ENCODE measurements at places on chromosomes 5 and 9.

DNA sequence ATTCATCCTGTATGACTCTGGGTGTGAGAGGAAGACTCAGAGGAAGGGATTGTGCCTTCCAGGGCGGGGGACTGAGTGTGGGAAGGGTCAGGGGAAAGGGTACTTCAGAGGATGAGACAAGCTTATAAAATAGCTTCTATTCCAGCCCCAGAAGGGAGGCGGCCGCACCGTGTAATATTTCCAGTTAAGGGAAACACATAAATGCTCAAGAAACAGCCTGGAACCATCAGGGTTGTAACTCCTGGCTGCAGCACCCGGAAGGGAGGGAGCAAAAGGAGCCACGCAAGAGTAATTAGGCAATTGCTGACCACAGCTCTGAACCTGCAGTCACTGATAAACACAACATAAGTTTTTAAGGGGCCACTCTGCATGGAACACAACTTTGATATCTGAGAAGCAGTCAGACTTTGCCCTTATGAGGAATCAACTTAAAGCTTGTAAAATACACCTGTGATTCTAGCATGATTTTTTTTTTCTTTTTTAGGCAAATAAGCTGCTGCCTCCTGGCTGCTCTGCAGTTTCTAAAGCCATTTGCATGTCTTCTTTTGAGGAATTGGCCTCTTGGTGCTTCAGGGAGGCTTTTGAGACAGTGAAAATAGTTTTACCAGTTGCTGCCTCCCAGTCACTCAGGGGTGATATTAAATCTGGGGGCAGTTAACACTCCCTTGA is 382.7 kb downstream of the ENC1 start:
- no peak for DNase-seq

DNA sequence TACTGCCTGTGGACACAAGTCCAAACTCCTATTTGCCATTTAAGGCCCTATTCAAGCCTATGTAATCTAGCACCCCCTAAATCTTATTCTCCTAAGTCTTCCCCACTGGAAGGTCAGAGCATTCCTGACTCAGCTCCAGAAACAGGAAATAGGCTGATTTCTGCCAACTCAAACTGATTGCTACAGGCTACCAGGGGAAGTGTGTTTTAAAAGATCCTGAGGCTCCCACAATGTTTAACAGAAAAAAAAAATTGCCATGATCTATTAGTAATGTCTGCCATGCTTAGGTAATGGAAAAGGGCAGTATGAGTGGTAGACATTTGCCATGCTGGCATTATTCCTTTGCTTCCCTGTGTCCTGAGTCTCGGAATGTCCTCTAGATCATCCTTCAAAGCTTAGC is 65.8 kb upstream of the BRINP1 start:
- DNase-seq: no peak

- no peak for DNase-seq
These were observed 36.6 kb downstream of the CTNNA1 start for GRCh38 chr5:138789771-138790242.

DNA sequence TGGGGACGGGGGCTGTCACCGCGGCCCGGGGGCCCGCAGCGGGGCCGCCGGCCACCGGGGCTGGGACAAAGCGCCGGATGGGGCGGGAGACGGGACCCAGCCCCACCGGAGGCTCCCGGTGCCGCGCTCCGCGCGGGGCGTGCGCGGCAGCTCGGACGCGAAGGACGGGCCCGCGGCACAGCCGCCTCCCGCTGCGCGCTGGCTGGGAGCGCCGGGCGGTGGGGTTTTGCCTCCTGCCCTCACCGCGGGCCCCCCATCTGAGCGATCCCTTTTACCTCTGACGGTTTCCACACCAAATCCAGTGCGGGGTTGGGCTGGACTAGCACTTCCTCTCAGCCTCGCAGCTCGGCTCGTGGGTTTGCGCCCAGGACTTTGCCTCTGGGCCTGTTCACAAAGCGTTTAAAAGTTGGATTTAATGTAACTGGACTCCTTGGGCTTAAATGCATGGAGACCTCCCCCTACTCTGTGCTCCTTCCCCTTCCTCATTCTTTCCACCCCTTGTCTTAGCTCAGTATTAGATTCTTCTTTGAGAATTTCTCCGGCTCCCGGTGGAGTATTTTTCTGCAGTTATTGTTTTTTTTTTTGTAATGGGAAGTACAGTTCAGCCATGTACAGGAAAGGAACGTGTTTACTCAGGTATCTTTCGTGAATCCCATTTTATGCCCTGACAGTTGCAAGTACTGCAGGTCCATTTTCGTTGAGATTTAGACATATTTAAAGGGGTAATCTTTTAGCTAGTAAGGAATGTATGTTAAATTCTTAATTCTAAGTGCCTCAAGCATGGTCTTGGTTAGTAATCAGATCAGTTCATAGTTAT is 691 bp downstream of the FCHO2 start:
- DNase-seq: peak; percentile 9

- no peak for DNase-seq
These were observed 25.1 kb downstream of the PAEP start for GRCh38 chr9:135586601-135587109.

- DNase-seq: no peak
These were observed 41.9 kb downstream of the BNC2 start for GRCh38 chr9:16828340-16829281.

GRCh38 chr5:73351593-73351992 is 97.0 kb downstream of the FOXD1 start:
- no peak for DNase-seq

- DNase-seq: no peak
These were observed 782 bp downstream of the BICD2 start for GRCh38 chr9:92763721-92764380.

GRCh38 chr5:91297994-91298393 is 85.1 kb downstream of the ARRDC3 start:
- DNase-seq: no peak

DNA sequence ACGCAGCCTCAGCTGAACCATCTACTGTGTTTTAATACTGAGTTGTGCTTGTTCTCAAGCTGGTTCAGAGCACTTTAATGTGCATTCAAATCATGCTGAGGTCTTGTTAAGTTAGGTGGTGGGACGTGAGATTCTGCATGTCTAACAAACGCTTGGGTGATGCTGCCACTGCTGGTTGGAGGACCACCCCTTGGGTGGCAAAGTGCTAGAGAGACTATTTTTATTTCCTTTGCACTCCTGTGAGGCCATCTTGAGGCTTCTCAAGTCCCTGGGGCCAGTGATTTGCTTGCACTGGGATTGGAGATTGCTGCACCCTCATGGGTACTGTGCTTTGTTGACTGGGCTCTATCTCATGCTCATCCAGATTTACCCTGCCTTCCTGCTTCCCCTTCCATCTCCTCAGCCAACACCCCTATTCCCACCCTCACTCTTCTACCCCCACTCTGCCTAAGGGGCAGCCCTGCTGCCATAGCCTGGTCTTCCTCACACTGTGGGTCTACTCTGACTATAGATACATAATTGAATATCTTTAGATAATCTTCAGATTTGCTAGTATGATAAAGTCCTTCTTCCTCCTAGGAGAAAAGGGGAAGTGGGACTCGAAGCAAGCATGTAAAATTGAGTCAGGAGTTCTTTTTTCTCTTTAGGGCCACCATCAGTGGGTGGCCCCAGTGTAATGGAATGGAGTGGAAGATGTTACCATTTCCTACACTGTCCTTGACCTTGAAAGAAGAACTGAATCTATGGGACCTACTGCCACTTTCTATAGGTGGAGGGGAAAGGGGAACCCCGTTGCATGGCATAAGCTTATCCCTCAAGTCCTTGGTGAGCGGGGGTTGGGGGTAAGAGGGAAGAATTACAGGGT is 45.1 kb upstream of the SUB1 start:
- no peak for DNase-seq

GRCh38 chr5:171816666-171817065 is 31.0 kb downstream of the SMIM23 start:
- no peak for DNase-seq

- DNase-seq: no peak
These were observed 194.8 kb downstream of the HSPA4 start for GRCh38 chr5:133246376-133247150.

DNA sequence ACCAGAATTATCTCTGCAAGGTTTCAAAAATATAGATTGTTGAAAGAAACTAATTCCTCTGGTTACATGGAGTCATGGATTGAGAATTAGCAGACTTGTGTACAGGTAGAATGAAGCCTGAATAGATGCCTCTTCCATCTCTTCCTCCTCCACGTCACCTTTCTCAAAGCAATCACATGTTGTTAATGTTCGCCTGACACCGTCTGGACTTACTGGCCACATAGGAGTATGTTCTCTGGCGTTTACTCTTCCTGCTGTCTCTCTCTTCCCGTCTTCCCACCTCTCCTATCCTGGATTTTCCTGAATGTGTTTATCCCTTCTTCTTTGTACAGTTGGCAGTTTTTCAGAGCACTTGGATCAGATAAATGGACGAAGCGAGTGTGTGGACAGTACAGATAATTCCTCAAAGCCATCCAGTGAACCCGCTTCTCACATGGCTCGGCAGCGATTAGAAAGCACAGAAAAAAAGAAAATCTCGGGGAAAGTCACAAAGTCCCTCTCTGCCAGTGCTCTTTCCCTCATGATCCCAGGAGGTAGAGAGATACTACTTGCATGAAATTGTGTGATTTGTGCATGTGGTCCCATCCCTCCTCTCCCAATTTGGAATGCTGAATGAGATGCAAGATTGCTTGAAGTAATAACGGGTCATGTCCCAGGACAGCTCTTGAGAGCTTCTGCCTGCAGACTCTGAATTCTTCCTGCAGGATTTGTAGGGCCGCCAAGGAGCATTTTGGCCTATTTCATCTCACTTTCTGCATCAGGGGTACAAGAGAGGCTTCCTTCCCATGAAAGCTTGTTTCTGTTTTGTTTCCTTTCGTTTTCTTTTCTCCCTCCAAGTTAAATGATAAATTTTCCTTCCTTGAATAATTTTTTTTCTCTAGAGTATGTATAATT is 47.3 kb downstream of the CD180 start:
- no peak for DNase-seq

- no peak for DNase-seq
These were observed 1058.7 kb upstream of the ACO1 start for GRCh38 chr9:31325778-31326177.

DNA sequence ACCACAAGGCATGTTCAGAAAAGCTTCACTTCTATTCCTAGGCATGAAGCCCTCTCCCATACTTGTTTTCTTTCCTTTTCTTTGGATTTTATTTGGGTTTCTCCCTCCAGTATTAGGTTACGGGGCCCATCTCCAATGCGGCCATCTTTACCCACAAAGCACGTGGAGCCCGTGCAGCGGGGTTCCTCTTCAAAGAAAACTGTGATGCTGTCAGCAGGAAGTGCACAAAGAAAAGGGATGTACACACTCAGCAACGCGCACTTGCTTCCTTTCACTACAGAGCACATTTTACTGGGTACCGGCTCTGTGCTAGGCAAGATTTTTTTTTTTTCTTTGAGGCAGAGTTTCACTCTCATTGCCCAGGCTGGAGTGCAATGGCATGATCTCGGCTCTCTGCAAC is 106.6 kb downstream of the COL23A1 start:
- DNase-seq: peak; percentile 33

DNA sequence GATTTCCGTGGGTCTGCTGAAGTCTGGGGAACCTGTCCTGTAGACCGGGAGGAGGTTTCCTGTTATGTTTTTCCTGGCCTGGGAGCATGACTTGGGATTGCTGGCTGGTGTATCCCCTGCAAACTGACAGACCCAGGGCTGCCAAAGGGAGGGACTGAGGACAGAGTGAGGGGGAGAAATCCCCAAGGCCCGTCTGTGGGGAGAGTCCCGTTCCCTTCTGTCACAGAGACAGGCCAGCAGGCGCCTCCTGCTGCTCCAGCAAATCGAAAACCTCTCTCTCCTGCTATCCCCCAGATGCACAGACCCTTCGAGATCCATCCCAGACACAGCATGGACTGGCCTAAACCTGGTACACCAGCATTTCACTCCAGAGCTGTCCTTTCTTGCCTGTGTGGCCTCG is 56.2 kb upstream of the ALDH1B1 start:
- DNase-seq: no peak

DNA sequence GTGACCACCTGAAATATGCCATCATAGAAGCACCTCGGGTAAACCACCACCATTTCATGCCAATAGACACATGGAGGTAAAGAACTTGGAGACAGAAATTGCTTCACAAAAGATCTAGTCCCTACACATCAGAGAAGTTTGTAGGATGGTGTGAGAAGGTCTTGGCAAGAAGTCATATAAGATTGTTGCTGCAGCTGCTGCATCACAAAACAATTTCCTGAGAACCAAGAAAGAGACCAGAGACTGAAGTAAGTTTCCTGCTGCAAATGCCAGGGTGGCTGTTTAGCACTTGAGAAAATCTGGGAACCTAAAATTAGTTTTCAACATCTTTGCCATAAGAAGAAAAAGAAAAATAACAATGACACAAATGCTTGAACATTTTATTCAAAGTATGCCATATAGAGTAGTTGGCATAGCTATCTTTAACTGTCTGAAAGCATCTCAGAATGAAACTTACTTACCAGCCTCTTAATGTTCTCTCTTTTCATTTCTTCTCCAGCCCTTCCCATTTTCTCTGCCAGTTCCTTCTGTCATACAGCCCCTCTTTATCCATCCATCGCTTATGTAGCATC is 114.3 kb downstream of the KCTD16 start:
- DNase-seq: no peak
